ENCODE measurements at places on chromosomes 1 and 21. TPM values are rescaled to one million over a fixed set of nuclear protein-coding genes. Genes with fewer than 3 reads are reported as not detected.

DNA sequence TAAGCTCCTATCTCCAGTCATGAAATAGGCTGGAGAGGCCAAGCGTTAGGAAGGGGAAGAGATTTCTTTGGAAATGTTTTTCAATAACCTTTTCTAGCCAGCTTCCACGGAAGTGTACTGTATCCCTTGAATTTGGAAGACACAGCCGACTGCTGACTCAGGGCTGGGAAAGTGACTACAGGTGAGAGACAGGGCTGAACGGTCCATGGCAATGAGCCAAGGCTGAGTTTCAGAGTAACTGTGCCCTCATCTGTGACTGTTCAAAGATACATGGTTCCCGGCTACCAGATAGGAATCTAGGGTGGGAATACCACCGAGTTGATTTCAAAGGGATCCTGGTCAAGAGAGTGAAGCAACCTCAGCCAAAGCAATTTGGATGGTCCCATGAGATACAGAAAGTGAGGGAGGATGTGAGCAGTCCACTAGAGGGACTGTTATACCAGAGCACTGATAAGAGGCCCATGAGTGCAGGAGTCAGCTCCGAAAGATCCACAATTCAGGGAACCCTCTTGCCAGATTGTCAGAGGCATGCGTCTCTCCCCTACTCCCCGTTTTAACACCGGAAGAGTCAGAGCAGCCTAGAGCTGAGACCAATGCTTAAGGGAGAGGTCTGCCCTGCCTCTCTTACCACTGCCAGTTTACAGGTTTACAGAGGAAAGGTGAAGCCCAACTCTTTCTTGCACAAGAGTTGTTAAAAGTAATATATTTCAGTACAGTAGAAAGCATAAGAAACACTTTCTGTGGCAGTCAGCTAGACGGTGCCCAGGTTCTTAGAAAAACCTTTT lies 3.2 kb upstream of the KRTAP19-8 start:
- H3K4me1 ChIP-seq = no peaks in the 10 kb centered on the region
- H3K27me3 ChIP-seq = peaks cover 11% of the 10 kb centered on the region
- H3K4me3 ChIP-seq = no peak overlapping the region
- no peaks in the 10 kb centered on the region for H3K36me3 ChIP-seq

- no peaks in the 10 kb centered on the region for H3K27me3 ChIP-seq
- H3K4me1 ChIP-seq = peaks cover 20% of the 10 kb centered on the region
- H3K4me3 ChIP-seq = peak overlapping the region; percentile 91
- peak overlapping the region; percentile 78 for H3K27ac ChIP-seq
- H3K36me3 ChIP-seq = peaks cover 2% of the 10 kb centered on the region
- DNase-seq = peak; percentile 65
These were observed 722 bp downstream of the NPHP4 start for GRCh38 chr1:5991381-5992025.

Gene SLC5A9
- not detected for total RNA-seq

GRCh38 chr1:162903246-162903645 lies 42.3 kb upstream of the CCDC190 start:
- no peak overlapping the region for H3K27ac ChIP-seq
- no peak for DNase-seq
- H3K27me3 ChIP-seq = peaks cover 4% of the 10 kb centered on the region

- peaks cover 19% of the 10 kb centered on the region for H3K27me3 ChIP-seq
- H3K4me3 ChIP-seq = no peak overlapping the region
These were observed 53.5 kb downstream of the NFASC start for GRCh38 chr1:204924013-204924759.

- H3K36me3 ChIP-seq = no peaks in the 10 kb centered on the region
- no peak for DNase-seq
- no peak overlapping the region for H3K4me3 ChIP-seq
- no peak overlapping the region for H3K27ac ChIP-seq
- peaks cover 2% of the 10 kb centered on the region for H3K27me3 ChIP-seq
These were observed 44.9 kb downstream of the C1orf198 start for GRCh38 chr1:230823426-230823825.

GRCh38 chr1:99877568-99877967 lies 27.4 kb downstream of the AGL start:
- no peak for DNase-seq
- no peaks in the 10 kb centered on the region for H3K4me1 ChIP-seq
- peaks cover 12% of the 10 kb centered on the region for H3K36me3 ChIP-seq
- no peaks in the 10 kb centered on the region for H3K27me3 ChIP-seq
- H3K27ac ChIP-seq = no peak overlapping the region
